A172 (cell line): ENCODE measurements at places on chromosomes 6 and 20.

DNA sequence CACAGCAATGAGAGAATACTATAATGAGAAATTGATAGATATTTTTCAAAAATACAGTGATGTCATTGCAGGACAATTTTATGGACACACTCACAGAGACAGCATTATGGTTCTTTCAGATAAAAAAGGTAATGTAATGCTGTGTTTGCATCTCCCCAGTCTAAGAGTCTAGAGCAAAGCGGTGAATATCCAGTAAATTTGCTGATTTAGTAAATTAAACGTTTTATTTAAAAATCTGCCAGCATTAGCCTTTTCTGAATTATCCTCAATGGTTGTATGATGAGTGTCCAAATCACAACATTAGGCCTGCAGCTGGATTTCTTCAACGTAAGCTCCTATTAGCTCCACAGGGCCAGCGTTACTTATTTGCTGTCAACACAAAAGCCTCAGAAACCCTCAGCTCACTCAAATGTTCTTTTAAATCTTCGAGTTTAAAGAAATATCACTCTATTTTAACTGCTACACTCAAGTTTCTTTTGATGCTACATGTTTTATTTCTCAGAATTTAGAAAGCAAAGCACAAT, 16.0 kb downstream of the SMPDL3A start:
- no peak for DNase-seq

DNA sequence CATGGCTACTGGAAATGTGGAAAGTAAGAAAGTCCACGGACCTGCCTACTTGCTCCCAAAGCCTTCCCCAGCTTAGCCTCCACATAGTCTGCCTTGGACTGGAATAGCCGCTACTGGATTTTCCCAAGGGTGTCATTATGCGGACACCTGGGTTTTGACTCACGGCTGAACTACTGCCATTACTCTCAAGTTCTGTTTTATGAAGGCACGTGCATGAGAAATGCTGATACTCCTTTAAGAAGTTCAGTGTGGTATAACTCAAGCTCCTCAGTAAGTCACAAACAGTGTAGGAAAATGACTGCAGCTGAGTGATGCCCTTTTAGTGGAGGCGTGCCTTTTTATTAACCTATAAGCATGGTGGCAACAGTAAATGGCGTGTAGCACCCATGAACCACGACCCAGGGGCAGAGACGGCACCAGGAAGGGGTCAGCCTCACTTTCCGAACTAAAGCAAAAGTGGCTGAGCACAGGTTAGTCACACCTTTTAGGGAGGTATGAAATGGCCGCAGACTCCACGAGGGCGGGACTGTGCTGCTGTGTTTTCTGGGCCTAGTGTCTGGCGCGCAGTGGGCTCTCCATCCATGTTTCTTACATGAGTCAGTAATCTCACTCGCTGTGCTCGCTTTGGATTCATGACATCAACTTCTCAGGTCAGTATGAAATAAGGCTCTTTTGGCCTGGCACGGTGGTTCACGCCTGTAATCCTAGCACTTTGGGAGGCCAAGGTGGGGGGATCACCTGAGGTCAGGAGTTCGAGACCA, 23.9 kb downstream of the PSMG4 start:
- DNase-seq = no peak

DNA sequence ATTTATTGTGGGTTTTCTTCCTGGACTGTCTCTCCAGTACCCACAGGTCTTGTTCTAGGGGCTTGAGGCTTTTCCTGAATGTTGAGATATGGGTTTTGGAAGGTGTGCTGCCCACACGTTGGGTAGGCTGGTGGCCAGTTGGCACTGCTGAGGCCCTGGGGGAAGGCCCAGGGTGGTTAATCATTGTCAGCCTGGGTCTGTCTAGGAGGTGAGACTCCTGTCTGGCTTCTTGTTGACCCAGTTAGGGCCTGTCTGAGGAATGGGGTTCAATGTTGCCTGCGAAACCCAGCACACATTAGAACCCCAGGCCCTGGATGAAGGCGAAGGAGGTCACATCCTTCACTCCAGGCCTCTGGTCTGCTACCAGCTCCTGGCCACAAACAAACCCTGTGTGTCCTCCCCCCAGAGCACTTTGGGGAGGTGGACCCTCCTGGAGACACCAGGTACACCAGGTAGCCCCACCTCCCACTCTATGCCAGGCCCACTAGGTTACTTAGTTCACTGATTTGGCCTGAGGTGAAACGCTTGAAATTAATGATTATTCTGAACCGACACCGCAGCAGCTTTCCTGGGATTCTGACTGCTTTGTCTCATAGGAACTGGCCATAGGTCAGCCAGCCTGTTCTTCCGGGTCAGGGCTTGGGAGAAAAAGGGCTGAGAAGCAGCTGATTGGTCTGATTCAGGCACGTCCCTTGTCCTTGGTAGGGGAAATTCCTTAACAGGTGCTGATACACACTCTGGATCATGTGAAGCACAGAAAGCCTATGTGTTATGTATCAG, 15.2 kb downstream of the DNMT3B start:
- DNase-seq = no peak

GRCh38 chr6:169881976-169882375, 130.6 kb downstream of the ERMARD start:
- DNase-seq = no peak

GRCh38 chr6:125022391-125022989, 60.3 kb downstream of the RNF217 start:
- DNase-seq = no peak

GRCh38 chr20:24718696-24719095, 230.4 kb upstream of the CST7 start:
- DNase-seq = peak; percentile 19

- no peak for DNase-seq
Observed at GRCh38 chr6:133456439-133456838, 215.3 kb downstream of the EYA4 start.

GRCh38 chr6:39839445-39839844, 47.3 kb downstream of the DAAM2 start:
- DNase-seq = no peak

DNA sequence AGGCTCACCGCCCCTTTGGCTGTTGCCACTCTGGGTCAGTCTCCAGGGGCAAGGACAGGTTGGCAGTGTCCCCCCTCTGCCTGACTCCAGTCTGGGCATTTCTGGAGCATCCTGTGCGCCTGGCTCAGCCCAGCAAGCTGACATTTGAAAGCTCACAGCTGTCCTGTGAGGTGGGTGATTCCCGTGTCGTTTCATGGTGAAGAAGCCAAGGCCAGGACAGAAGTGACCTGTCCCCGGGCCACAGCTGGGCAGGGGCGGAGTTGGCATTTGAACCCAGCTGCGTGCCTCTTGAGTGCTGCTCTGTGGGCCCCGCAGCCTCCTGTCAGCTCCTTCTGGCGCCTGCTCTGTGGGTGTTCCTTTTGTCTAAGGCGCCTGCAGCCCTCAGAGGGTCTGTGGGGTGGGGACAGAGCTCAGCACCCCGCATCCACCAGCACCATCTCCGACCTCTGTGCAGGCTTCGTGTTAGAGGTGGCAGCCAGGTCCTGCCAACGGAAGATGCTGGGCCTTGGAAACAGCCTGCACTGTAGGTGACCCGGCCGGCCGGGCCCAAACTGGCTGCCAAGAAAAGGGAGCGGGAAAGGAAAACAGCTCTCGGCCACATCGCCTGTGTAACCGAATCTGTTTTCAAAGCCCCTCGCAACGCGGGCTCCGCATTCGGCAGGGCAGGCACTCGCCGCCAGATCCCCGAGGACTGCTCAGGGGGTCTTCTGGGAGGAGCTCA, 5.8 kb upstream of the GATA5 start:
- DNase-seq = no peak

DNA sequence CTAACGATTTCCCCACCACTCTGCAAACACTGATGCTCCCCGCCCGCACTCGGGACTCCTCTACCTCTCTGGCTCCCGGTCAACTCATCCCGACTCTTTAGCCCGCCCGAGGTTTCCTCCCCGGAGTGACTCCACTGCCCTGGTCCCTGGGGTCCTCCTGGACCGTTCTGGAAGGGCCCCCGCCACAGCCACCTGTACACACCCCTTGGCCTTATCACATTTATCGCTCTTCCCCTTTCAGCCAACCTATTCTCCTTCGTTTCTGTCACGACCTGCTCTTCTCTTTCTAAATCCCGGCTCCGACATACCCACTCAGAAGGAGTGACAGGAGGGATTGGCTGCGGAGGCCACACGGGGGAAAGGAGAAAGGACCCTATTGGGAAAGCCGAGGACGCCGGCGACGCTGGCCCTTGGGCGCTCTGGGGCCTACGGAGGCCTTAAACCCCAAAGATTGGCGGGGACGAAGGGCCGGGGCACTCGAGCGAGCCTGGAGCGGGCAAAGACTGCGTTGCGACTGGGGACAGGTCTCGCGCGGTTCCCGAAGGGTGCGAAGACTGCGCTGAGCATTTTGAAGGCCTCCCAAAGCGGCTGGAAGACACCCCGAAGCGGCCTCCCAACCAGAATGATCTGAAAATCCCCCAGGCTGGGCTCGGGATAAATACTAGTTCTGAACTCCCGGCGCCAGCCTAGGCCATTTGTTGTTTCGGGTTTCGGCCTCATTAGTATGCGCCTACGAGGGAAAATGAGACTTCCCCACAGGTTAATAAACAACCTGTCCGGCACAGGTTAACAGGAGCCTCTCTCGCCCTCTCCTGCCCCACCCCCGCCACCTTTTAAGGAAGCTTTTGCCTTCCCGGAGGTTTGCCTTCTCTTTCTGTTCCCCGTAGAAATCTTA, 9.2 kb downstream of the SIM1 start:
- no peak for DNase-seq

DNA sequence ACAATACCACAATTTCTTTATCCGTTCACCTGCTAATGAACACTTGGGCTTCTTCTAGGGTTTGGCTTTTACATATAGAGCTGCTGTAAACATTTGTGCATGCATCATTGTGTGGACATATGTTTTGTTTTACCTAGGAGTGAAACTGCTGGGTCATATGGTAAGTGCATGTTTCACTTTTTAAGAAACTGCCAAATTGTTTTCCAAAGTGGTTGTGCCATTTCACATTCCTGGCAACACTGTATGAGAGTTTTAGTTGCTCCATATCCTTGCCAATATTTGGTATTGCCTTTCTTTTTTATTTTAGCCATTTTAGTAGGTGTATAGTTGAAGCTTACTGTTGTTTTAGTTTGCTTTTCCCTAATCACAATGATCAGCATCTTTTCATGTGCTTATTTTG, 14.1 kb upstream of the RPN2 start:
- DNase-seq = no peak

- no peak for DNase-seq
Observed at GRCh38 chr6:122408702-122409458, 9.4 kb downstream of the HSF2 start.

DNA sequence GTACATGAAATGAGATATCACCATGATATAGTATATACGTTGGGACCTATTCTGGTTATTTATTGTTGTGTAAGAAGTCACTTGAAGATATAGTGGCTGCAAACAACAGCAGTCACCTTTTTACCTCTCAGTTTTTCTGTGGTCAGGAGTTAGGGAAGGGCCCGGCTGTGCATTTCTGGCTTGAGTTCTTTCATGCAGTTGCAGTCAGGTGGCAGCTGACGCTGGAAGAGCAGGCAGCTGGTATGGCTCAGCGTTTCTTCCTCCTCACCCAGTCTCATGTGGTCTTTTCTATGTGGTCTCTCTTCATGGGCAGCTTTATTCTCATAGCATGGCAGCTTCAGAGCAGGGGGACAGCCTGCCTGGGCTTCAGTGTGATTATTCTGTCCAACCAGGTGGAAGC, 154.4 kb downstream of the PLCB4 start:
- DNase-seq = no peak
